ENCODE measurements at places on chromosomes 11 and 22.

DNA sequence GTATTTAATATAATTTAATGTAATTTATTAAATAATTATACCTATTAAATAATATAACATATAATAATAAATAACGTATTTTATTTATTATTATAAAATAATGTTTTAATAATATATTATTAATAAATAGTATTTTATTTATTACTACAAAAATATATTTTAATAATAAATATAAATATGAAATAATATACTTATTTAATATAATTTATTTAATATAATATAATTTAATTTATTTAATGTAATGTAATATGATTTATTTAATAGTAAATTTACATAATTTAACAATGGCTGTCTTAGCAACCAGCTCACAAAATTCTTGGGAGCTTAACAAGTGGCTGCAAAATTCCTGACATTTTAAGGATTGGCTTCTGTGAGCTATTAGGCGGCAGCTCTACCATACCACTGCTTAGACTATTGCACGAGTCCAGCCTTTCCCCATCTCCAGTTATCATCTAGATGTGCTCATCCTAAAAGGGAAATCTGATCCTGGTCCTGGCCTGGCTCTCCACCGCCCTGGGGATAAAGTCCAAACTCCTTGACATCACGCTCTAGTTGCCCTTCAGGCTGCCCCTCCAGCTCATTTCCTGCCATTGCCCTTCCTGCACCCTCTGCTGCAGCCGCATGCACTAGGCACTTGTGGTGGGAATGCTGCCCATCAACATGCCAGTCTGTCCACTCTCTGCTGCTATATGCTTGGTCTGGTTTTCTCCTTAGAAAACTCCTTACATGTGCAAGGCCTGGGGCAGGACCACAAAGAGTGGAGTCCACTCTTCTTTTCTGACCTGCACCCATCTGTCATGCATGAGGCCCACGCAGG, 9.8 kb downstream of the MMP20 start:
- DNase-seq = peak; percentile 35

GRCh38 chr11:12377106-12377823, at the start of gene PARVA:
PARVA (plus strand) TSS chr11:12377571; CDS start chr11:12377648, 77 bp downstream.
- peak; percentile 90 for DNase-seq

- DNase-seq = no peak
Observed at GRCh38 chr22:39545386-39546365, 13.1 kb upstream of the RPS19BP1 start.

- no peak for DNase-seq
Observed at GRCh38 chr11:108866781-108867180, 201.9 kb downstream of the DDX10 start.

DNA sequence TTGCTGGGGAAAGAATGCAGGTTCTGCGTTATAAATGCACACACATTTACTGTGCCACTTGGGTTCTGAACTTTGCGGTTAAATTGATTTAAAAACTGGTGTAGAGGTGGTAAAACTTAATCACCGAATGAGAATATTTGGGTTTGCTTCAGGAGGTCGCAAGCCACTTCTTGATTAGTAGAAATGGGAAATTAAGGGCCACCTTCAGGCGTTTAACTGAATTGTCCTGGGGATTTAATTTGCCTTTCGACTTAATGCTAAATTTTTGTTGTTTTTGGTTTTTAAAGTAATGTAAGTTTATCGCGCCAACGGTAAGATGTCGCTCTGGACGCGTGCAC, 459 bp upstream of the NCR3LG1 start:
- DNase-seq = no peak

DNA sequence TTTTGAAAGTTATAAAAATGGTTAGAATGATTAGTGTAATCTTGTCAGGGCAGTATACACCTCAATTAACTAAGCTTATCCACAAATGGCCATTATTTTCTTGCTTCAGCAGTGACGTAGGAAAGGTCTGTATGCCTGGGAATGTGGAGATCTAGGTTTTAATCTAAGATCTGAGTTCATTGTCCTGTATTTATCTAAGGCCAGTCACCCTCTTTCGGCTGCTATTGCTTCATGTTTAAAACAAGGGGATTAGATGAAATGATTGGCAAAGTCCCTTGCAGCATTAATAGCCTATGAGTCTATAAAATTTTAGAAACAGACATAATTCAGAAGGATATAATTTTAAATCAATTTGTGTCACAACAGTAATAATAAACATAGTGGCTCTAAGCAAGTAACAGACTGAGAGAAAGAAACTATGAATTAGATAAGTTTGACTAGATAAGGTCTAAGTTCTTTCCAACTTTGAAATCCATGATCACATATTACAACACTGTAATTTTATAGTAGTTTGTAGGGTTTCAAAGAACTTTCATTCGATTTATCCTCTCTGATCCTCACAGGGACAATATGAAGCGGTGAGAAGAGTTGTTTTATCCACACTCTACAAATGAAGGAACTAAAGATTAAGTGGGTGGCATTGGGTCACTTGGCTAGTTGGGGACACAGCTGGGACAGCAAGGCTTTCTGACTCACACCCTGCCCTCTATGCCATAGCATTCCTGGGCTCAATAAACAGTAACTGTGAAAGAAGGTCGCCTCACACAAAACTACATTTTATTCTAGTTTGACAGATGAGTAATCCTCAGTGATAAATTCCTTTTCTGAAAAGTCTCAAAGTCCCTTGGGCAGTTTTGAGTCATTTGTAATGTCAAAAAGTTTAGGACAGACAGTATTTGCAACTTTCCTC, 60.6 kb upstream of the RDX start:
- peak; percentile 67 for DNase-seq

DNA sequence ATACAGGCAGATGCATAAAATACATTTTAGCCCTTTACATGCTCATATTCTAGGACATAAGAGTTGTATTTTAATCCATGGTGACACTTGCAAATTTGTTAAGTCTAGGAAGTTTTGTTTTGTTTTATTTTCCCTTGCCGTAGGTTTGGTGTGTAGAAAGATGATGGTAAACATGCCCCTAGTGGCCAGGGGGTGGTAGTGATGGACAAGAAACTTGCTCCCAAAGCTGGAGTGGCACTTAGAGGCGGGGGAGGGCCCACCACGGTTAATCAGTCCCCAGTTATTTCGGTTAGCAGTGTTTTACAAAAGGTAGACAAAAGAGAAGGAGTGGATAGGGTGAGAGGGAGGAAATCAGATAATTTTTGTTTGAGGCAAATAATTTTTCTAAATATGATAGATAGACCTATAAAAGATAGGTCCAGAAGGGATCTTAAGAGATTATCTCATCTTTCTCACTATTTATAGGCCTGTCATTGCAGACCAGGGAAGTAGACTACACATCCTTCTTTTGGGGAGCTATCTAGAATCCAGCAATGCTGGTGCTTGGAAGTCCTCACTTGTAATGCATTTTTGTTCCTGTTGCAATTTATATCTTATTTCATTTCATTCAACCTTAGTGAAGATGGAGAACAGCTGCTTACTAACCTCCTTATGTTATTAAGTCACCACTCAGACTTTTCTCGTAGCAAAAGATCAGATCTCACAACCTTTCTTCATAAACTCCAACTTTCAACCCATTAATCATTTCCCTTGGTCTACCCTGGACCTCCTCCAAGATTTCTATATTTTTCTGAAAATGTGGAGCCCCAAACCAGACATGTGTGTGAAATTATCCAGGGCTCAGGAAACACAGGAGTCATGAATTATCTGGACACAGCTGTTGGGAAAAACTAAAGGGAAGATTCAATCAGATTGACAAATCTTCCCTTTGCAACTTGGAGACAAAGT, 5.9 kb upstream of the BDNF start:
- peak; percentile 55 for DNase-seq

- no peak for DNase-seq
Observed at GRCh38 chr11:16831316-16832192, 93.1 kb downstream of the C11orf58 start.

DNA sequence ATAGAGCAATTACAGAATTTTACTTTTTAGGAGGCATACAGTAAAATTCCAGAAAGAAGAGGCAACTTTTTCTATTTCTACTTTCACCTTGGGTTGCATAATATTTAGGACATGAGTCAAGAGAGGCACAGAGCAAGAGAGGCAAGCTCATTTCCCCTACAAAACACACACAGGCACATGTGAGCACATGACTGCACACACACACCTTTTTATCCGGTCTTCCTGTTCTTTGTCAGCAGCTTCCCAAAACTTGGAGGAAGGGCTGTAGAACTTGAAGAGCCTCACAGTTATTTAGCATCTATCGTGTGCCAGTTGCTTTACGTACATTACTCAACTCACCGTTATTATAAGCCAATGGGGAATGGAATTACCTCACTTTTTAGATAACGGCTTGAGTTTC, 37.8 kb upstream of the CCDC179 start:
- no peak for DNase-seq

- peak; percentile 89 for DNase-seq
Observed at GRCh38 chr22:41697126-41697775, 2.1 kb upstream of the MEI1 start.

DNA sequence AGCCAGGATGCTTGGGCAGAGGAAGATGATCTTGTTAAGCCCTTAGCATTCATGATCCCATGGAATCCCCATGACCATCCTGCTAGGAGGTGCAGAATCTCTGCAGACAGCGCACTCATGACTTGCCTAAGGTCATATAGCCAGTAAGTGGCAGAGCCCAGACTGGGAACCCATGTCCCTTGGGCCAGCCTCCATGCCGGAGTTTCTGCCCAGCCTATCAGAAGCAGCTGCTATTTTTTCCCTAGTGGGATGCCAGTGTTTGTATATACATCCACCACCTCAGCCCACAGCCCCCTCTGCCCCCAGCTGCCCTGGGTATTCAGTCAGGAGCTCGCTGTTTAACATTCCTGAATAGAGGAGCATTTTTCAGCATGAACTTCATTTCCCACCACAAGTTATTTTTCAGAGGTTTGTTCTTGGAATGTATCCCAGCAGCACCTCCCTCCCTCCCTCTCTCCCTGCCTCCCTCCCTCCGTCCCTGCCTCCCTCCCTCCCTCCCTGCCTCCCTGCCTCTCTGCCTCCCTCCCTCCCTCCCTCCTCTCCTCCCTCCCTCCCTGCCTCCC, 34.4 kb upstream of the SUSD2 start:
- peak; percentile 42 for DNase-seq

DNA sequence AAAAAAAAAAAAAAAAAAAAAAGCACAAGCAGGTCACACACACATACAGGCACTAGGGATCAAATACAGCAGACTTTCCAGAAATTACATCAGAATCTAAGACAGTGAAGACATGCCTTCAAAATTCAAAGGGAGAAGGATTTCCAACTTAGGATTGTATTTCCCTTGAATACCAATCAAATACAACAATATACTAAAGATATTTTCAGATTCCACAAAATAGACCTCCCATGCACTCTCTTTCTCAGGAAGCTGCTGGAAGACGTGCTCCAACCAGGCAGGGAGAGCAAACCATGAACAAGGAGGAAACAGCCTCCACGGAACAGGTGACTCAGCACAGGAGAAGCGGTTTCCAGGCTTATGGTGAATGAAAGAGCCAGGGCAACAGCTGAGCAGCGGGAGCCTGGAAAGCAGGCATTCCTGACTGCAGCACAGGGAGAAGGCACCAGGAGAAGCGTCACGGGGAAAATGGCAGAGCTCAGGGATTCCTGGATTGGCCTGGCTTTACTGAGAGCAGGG, 32.0 kb downstream of the TMEM184B start:
- DNase-seq = peak; percentile 96

DNA sequence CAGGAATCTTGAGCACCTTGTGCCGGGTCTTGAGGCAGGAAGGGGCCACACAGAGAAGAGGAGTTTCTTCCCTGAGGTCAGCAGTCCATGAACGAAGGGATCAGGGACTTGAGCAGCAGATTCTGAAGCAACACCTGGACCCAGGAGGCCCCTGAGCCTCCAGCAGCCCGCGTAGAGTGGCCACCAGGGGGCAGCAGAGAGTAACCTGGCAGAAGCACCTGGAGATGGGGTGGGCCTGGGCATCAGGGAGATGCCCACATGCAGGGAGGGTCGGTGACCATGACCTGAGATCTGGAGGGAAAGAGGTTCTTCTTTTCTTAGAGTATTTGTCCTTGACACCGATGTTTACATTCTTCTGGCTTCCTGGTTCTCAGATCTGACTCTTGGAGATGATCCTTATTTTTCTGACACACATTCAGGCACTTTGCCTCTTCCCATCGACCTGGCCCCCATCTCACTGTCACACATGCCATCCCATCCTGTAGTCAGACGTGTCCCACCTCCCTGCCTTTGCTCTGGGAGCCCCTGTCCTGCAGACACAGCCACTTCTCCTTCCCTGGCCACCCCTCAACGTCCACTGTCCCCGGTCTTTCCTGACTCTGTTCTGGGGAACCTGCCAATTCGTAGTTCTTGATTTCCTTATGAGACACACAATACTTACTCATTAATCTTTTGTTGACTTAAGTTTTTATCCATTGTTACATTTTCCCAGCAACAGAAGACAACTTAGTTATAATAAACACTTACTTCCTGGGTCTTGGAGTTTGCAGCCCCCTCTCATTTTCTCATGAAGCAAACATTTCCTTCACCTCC, 66.5 kb downstream of the GGTLC2 start:
- peak; percentile 14 for DNase-seq

- DNase-seq = no peak
Observed at GRCh38 chr11:83510530-83511460, 224.6 kb upstream of the CCDC90B start.

GRCh38 chr22:32286290-32286840, 31.2 kb upstream of the SLC5A4 start:
- DNase-seq = no peak

GRCh38 chr11:72747289-72747855, 4.8 kb downstream of the ARAP1 start:
- DNase-seq = no peak

GRCh38 chr11:49851971-49852389, 100.2 kb upstream of the OR4C13 start:
- no peak for DNase-seq

GRCh38 chr11:119754656-119755355, 25.8 kb upstream of the NECTIN1 start:
- no peak for DNase-seq

DNA sequence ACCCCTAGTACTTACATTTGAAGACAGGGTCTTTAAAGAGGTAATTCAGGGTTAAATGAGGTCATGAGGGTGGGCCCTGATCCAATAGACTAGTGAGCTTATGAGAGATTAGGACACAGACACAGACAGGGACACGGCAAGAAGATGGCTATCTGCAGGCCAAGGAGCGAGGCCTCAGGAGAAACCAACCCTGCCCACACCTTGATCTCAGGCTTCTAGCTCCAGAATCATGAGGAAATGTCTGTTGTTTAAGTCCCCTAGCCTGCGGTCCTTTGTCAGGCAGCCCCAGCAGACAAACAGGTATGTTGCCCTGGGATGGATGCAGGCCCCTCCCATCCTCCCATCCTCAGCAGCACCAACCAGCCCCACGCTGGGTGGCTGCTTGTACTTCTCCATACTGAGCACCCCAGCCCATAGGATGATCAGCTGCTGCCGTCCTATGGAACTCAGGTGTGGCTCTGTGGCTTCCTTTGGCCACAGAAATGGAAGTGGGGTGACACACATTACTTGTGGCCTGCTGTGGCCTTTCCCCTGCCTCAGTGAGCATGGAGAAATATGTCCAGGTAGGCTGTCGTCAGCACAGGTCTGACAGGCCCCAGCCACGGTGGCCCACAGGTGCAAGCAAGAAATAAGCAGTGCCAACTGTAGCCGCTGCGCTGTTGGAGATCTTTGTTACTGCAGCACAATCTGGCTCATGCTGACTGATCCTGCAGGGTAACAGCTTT, 7.9 kb downstream of the GNB1L start:
- no peak for DNase-seq

Data from ELR (cell line).